Kidney epithelial cell (primary cell): ENCODE measurements at places on chromosomes 5 and 9. TPM values are rescaled to one million over a fixed set of nuclear protein-coding genes. Genes with fewer than 3 reads are reported as not detected.

TMEM215 gene
- not detected in 2 replicates for total RNA-seq

DNA sequence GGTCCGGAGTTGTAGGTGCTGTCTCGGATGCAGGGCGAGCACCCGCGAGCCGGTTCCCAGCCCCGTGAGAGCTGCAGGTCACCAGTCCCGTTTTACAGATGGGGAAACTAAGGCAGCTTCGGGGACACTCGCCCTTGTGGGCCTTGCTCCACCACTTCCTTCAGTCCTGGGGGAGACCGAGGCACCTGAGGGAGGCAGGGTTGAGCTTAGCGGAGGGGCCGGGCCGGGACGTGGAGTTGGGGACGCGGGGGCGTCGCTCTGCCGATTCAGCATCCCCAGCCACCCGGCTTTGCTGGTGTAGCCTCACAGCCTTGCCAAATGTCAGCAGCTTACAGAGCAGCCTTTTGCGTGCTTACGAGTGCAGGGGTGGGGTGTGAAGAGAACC, 530 bp downstream of the BBLN start:
- DNase-seq: no peak

DNA sequence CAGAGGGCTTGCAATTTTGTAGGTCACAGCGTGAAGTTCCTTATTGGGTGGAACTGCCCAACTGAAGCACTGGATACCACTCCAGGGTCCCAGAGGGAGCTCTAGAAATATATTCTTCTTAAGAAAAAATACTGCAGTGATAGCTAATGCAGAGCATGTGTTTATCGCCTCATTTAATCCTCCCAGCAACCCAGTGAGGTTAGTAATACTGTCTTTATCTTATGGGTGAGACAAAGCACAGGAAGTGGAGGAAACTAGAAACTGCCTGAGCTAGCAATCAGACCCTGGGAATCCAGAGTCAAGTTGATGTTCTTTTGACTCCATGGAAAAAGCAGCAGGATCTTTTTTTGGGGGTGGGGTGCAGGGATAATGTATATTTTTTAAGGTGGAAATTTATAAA, 153.3 kb downstream of the PJA2 start:
- DNase-seq: no peak

DNA sequence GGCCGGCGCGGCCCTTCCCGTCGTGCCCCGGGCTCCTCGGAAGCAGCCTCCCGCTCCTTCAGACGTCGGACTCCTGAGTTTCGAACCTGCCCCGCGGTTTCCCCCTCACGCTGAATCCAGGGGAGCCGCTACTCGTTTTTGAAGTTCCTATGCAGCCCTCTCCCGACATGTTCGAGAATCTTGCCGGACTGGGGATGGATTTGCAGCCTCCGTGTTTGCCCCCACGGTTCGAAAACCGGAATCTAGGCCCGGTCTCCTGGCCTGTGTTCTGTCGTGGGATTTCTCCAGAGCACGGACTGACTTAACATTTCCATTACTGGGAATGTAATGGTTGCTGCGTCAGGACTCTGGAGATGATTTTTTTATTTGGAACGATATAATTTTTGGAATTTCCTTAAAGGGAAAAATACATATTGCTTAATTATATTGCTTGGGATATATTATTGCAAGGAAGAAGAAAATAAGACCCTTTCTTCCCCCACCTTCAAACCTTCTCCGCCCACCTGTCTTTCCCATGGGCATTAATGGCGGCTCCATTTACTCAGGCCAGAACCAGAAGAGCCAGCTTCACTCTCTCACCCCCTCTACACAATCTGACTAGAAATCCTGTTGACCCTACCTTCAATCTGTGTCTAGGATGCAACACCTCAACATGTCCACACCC, 8.5 kb upstream of the MGAT1 start:
- no peak for DNase-seq

DNA sequence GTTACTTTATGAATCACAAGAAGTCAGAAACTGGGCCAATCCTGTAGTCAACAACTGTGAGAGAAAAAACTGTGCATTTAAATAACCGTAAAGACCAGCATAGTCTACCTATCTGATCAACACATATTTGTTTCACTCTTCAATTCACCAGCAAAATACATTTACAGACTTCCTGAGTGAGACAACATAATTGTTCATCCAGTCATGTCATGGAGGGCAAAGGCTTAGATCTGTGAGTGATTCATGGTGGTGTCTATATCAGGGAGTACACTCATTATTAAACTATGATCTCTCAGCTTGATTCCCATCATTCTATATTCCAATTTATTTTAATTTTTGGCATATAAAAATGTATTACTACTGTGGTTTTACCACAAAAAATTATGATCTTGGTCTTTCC, 694.6 kb downstream of the DNAH5 start:
- no peak for DNase-seq

DNA sequence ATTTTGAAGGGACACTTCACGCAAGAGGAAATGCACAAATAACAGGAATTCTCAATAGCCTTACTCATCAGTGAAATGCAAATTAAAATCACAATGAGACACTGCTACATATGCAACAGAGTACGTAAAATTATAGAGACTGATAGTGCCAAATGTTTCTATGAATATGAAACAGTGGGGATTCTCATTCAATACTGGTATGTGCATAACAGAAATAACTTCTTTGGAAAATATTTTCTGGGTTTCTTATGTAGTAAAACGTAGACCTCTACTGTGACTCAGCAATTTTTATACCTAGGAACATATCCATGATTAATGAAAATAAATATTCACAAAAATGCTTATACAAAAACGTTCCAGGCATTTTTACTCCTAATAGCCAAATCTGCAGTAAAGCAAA, 1625.2 kb downstream of the MAT2B start:
- DNase-seq: no peak

DNA sequence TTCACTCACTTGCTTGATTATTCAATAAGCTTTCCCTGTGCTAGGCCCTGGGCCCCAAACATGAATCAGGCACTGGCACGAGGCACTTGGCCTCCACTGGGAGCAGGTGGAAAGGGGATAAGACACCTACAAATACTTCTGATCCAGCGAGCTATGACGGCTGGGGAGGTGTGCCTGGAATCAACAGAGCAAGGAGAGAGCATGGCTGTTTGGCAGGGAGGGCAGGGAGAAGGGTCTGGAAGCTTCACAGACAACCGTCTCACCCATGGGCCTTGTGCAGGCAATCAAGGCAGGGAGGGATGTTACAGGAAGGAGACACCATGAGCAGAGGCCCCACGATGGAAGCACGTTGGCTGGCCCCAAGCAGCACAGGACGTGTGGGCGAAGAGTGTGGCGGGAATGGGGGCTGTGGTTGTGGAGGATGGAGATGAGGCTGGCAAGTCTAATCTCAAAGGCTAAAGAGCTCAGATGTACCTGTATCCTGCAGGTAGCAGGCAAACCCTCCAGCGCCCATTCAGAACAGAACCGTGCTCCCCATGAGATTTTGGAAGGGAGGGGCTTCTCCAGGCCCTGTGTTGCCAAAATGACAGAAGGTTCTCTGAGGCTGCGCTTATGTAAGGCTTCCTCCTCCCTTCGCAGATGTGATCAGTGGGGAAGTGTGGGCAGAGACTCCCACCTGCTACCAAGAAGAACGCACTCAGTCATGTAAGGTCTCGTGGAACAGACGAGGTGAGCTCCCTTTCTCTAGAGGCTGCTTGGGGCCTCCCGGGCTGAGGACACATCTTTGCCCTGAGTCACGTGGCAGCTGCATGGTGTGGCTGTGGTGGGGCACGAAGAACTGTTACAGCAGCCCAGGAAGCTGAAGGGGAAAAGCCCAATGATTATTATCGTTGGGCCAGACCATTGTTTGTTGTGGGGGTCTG, 189.7 kb downstream of the DAB2IP start:
- DNase-seq: peak; percentile 10

- DNase-seq: no peak
Observed at GRCh38 chr5:53288511-53288910, 179.0 kb upstream of the MOCS2 start.

DNA sequence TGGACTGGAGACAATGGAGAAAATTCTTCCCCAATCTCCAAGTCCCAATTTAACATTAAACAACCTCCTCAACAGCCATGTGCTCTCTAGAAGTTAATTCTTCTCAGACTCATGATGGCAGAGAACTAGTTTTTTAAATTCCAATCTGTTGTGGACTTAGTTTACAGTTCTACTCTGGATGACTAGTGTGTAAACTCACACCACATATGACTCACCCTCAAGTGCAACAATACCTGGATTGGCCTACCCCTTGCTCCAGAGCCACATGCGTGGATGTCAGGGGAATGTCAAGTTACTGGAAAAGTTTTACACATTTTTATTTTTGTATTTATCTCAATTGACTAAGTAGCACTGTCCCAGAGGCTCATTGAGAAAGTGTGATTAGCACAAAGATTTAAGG, 136.0 kb upstream of the EFNA5 start:
- peak; percentile 52 for DNase-seq

DNA sequence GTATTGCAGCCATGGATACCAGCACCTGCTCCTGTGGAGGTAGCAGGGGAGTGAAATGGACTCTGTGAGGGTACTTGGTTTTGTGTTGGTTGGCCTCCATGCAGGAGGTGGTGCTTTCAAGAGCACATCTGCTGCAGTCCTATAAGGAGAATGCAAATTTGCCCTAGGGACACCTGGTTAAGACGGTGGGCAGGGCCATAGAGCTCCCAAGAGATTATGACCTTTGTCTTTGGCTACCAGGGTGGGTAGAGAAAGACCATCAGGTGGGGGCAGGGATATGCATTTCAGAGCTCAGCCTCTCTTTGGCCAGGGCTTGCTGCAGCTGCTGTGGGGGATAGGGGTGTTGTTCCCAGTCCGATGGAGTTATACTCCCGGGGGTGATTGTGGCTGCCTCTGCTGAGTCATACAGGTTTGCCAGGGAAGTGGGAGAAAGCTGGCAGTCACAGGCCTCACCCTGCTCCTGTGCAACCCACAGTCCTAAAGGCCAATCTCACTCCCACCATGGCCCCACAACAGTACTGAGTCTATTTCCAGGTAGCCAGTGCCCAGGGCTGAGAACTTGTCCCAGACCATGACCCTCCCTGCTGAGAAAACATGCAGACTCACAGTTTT, 14.0 kb upstream of the PDLIM4 start:
- no peak for DNase-seq

PCDHB5 gene
- total RNA-seq: 3.1 and 6.7 TPM in 2 replicates
